DND-41 (cell line): ENCODE measurements at places on chromosomes 2 and 18.

- DNase-seq = no peak
These were observed 44.5 kb downstream of the COMMD1 start for GRCh38 chr2:61949714-61950560.

- DNase-seq = no peak
These were observed 128.8 kb downstream of the CERS6 start for GRCh38 chr2:168584911-168585310.

DNA sequence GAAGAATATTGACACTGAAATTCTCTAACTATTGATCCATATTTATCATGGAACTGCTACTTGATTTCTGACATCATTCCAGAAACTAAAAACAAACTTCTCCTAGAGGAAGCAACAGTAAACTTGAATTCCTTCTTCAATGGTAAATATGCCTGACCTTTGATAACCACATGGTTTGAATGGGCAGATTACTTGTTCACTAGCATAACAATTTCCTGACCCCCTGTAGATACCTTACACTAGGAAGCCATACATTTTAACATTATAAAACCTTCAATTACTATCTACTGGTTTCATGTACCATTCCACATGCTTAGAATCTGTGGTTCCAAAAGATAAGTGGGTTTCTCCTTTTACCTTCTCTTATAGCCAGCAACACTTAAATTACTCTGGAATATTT lies 36.5 kb upstream of the DSG1 start:
- no peak for DNase-seq

DNA sequence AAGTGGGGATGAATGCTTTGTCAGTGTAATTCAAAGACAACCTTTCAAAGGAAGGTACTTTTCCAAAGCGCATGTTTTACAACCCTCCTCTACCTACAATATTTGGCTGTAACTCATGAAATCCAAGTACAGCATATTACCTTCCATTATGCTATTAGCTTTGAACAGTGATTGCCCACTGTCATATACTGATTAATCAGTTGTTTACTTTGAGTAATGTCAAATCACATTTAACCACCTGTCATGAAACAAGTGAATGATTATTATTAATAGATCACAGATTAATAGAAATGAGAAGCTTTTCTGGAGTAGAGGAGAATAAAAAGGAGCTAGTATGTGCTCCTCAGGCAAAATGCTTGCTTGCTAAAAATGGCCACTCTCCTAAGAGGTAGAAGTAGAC lies 150.5 kb upstream of the SMAD7 start:
- no peak for DNase-seq

- no peak for DNase-seq
These were observed 146.1 kb downstream of the PXDN start for GRCh38 chr2:1598041-1598710.

- no peak for DNase-seq
These were observed 1.6 kb downstream of the NCOA1 start for GRCh38 chr2:24492421-24493279.

- DNase-seq = no peak
These were observed 3.5 kb upstream of the NEUROD1 start for GRCh38 chr2:181683518-181684453.

DNA sequence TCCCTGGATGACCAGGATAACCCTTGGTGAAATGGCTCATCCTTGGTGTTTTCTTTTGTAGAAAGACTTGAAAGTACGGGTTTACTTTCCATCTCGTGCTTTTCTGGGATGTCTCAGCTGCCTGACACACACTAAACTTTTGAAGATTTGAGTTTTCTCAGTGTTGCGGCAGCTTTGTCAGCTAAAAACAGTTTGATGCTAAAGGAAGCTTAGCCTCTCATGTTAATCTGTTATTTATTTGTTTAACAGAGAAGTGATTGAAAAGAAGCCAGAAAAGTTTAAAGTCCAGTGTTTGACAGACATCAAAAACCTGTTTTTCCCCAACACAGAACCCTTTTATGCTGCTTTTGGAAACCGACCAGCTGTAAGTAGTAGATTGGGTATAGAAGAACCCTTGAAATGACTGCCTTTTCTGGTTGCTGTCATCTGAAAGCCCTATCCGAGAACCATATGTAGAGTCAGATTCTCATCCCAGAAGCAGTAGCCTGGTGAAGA lies 72.8 kb downstream of the LPIN1 start:
- DNase-seq = no peak

GRCh38 chr2:42967959-42968674 lies 175.7 kb upstream of the HAAO start:
- no peak for DNase-seq
